ENCODE measurements at places on chromosomes 11 and 22. TPM values are rescaled to one million over a fixed set of nuclear protein-coding genes. Genes with fewer than 3 reads are reported as not detected.

DNA sequence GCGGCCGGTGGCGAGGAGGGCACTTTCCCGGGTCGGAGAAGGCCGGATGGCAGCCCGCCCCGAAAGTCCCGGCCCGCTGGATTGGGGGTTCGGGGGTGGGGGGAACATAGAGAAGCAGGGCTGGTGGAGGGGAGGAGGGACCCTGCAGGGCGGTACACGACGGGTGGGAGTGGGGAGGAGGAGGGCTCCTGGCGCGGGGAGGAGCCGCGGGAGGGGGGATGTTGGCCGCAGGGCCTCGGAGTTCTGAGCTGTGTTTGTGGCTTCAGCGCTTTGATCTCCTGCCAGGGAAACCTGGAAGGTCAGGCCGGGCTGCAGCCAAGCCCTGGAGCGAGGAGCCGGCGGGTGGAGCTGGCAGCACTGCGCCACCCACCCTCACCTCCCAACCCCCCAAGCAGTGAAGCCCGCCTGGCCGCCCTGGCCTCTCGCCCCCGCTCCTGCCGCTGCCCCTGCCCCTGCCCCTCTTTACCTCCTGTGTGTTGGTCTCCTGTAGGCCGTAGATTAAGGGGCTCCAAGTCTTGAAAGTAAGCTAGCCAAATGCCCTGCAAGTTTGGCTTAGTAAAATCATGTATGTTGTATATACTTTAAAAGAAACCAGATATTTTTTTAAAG lies 30.9 kb downstream of the C22orf31 start:
- no peak for DNase-seq

GRCh38 chr11:66637557-66638176 lies 836 bp upstream of the RBM4 start:
- DNase-seq = no peak

DNA sequence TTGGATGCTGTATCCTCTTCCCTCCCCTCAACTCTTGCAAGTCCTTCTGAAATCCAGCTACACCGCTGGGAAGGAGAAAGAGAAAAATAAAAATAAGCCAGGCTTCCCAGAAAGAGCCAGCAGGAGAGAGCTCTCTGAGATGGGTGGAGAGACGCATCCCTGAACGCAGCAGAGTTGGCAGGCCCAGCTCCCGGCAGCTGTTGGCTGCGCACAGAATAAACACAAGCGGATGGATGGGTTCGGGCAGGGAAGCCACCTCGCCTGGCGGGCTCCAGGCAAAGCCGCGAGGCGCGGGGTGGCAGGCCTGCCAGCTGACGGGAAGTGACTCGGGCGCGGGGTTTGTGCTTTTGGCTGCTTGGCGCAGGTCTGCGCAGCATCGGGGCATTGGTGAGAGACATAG lies 537.7 kb downstream of the MIAT start:
- DNase-seq = no peak

DNA sequence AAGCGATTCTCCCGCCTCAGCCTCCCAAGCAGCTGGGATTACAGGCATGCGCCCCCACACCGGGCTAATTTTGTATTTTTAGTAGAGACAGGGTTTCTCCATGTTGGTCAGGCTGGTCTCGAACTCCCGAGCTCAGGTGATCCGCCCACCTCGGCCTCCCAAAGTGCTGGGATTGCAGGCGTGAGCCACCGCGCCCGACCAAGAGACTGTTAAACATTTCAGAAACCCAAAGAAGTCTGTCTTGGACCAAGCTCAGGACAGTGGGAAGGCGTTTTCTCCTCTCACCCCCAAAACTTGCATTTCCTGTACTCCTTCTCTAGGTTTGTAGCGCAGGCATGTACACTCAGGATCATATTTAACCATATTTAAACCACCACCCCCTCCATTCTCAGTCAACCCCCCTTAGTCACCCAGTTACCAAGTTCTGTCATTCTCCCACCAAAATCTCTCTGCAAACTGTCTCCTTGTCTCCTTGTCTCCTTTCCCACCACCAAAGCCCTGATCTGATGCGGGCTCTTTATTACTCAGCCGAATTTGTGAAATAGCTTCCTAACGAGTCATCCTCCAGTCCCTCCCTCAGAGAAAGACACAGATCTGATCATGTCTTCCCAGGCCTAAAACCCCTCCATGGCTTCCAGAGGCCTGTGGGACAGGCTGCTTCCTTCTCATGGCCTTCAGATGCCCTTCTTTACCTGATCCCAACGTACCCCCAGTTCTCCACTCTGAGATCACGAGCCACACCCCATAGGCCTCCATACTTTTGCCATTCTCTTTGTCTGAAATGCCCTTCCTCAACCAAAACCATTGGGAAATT lies 29.0 kb upstream of the CREB3L1 start:
- DNase-seq = no peak

DNA sequence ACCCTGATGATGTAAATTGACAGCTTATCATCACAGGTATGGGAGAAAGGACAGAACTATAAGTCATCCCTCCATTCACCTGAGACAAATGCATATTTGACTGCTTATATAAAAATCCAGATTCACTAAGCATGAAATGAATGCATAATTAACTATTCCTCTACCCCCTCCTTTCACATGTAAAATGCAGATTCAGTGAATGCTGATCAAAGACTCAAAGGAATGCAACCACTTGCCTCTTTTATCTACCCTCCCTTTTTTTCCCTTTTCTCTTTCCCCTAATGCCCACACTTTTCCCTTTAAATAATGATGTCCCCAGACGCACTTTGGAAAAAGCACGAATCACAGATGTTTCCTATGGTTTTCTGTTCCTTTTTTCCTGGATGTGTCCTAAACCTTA lies 4.5 kb upstream of the PLAAT4 start:
- DNase-seq = no peak

DNA sequence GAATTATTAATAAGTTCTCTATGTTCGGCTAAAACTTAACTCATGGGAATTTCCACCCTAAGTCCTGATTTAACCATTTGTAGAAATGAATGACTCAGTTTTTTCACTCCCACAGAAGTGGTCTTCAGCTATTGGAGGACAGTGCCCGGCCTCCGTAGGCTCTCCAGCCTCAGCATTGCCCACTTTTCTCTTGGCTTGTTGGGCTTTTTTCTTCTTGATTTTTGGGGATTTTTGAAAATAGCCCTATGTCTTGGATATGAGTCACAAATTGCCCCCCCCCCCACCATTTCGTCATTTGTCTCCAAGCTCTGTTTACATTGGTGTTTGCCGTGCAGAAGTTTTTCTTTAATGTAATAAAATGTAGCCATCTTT lies 66.7 kb downstream of the PACS1 start:
- DNase-seq = no peak

LRRC51 gene
- 7.9 TPM for total RNA-seq

DNA sequence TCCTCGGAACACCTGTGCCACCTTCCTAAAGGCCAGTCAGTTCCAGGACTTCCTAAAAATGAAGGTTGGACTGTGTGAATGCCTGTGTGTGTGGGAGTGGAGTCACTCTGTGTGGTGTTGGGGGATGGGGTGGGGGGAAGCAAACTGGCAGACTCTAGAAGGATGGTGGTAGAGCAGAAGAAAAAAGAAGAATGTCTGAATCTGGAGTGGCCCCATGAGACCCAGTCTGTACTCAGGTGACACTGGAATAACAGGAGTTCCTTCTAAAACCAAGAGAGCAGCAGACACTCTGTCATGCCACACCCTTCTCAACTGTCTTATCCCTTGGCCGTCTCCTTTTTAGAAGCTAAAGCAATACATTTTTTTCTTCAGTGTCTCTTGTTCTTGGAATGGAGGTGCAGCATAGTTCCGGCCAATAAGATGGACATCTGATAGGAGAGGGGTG lies 82.9 kb downstream of the MAML2 start:
- DNase-seq = no peak

DNA sequence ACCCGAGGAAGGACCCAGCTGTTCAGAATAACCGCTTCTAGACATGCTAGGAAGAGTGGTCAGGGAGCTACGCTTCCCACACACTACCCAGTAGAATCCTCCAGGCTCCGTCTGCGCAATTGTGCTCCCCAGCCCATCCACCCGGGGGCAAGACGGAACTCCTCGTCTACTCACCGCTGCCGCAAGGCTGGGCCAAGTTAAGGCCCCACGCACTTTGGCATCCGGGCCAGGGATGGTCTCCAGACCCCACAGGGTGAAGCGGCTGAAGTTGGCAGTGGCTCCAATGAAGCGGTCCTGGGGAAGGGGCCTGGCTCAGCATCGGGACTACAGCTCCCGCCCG lies 757 bp downstream of the RNASEH2C start:
- DNase-seq = no peak

DNA sequence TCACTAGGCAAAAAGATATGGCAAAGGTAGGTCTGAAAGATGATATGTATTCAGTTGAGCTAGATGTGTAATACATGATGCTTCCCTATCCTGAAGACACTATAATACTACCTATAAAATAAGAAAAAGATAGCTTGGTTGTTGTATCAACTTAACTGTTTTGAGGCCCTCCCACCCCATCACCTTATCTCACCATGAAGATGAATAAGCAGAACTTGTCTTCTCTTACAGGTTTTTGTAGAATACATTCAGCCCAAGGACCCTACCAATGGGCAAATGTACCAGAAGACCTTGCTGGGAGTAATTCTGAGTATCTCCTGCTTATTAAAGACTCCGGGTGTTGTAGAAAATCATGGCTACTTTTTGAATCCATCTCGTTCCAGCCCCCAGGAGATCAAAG lies 13.9 kb downstream of the UBE4A start:
- no peak for DNase-seq

DNA sequence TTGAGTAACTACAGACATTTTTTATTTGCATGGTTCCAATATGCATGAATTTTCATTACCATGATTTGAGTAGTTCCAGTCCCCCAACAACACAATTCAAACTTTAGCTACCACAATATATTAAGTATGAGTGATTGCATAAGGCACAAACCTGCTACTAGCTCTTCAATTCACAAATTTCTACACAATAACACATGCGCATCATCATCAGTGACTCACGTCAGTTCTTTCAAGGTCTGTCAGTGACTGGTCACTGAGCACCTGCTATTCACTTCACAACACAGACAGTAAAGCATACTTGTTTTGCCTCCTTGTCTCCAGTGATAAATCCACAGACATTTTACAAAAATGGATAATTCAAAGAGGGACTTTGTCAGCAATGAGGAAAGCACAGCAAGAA lies 435.1 kb upstream of the CCDC90B start:
- no peak for DNase-seq

GRCh38 chr22:17774206-17774925 lies at the start of gene BID:
BID (minus strand) TSS chr22:17774469; CDS start chr22:17750116, 24,353 bp downstream.
- DNase-seq = no peak

MYOD1 gene
- not detected for total RNA-seq

GRCh38 chr11:94647926-94648325 lies 80.8 kb downstream of the PIWIL4 start:
- no peak for DNase-seq

DNA sequence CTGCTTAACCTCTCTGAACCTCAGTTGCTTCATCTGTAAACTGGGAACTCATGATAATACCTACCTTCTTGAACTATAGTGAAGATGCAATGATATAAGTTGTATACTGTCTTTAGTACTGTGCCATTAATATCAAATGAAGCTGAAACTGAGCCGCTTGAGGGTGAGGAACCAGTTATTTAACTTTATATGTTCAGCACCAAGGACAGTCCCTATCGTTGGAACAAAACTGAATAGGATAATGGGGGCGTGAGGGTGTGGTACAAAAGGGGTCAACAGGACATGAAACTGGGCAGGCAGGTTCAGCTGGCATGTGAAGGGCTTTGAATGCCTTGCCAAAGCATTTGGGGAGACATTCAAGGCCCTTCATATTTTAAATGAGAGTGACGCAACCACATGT lies 112.6 kb downstream of the C11orf91 start:
- no peak for DNase-seq

- DNase-seq = no peak
Measured at GRCh38 chr11:68016161-68016903, 6.2 kb downstream of the ALDH3B1 start.

DNA sequence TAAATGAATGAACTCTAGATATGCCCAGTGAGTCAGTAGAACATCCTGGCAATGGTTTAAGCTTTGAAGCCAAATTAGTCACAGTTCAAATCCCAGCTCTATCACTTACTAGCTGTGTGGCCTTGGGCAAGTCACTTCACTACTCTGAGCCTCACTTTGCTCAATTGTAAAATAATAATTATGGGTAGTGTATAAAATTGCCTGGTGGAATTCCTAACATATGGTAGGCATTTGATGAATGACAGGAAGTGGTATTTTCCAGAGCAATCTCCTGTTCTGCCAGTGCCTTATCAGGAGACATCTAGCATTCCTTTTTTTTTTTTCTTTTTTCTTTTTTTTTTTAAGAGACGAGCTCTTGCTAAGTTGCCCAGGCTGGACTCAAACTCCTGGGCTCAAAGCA lies 13.0 kb downstream of the SCN4B start:
- DNase-seq = no peak

DNA sequence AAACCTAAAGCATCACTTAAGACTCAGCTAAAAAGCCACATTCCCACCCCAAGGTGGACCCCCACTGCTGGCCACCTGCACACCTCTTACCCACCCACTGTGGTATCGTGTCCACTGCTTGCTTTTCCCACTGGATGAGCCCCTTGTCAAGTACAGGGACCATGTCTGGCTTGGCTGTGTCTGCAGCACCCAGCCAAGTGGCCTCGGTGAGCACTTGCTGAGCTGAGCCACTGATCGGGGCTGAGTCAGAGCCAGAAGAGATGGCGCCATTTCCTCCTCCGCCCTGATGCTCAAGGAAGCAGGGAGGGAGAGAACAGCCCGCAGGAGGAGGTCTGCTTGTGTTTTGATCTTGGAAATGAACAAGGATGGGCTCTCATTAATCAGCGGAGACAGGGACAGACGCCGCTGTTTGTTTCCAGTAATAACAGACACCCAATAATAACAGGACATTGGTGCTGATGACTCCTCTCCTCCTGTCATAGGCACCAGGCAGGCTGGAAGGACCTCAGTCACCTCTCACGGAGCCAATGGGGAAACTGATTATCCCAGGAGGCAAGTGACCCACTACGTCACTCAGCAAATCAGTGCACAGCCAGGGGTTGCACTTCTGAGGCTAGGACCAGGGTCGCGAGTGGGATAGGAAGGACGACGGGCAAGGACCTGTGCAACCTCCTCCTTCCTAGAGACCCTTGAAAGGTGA lies 85.2 kb upstream of the RTL6 start:
- no peak for DNase-seq

MS4A7 gene
- total RNA-seq = not detected

JRKL gene
- 5.4 TPM for total RNA-seq

GRCh38 chr11:112219476-112220232 lies 6.6 kb upstream of the PTS start:
- no peak for DNase-seq

DNA sequence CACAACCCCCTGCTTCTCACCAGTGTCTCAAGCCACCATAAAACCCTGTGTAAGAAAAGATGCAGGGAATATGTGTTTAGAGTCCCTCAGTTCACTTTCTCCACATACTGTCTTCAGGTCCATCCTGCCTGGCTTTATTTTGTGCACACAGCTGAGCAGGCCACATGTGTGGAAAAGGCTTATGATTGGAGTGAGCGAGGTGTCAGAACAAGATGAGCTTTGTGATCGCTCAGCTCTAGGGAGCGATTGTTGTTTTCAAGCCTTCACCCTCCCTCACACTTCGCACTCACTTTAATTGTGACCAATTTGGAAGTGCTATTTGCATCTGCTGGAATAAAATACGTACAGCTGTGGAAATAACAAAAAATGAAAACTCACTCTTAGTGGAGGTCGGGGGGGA lies 931.1 kb upstream of the TENM4 start:
- DNase-seq = no peak

GRCh38 chr11:112477581-112478317 lies 217.1 kb upstream of the PLET1 start:
- DNase-seq = no peak

All from H1 (cell line).